NCI-H2171 treated with DMSO at 0.1 percent for 48 hours (cell line): ENCODE measurements at places on chromosomes 11 and 22.

- peak; percentile 35 for DNase-seq
Observed at GRCh38 chr11:45805305-45806071, 539 bp downstream of the SLC35C1 start.

- no peak for DNase-seq
Observed at GRCh38 chr11:126007238-126007637, 55.4 kb downstream of the CDON start.

- no peak for DNase-seq
Observed at GRCh38 chr11:69123593-69124545, 31.9 kb upstream of the SMIM38 start.

DNA sequence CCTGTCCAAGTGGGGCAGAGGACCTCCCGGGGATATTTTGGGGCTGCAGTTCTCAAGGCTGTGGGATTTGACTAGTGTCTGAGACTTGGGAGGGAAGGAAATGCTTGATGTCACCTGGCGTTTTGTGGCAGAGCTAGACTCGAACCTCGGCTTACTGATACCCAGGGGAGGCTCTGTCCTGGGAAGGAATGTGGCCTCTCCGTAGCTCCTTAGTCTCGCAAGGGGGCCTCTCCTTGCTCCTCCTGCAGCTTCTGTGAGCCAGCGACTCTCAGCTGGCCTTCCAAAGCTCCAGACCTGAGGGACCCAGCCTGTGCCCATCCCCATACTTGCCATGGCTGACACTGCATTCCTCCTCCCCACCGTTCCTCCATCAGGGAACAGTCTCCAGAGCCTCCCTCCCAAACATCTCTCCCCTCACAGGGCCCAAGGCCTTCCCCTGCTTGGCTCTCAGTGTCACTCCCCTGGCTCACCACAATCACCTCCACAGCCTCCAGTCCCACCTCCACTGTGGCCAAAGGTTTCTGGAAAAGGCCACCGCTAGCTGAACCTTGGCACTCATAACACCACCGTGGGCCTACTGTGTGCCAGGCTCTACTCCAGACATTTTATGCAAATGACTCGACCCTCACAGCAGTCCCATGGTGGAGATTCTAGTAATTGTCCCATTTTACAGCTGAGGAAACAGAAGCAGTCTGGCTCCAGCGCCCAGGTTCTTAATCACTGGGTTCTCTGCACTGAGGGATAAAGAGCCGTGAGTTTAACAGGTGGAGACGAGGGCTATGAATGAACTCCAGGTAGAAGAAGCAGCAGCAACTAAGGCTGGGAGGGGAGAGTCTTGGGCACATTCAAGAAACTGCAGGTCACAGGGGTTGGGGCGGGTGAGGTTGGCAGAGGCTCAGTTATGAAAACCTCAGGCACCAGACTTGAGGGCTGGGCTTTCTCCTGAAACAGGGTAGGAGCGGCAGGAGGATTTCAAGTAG lies 12.1 kb downstream of the P2RY2 start:
- DNase-seq: no peak

- peak; percentile 83 for DNase-seq
Observed at GRCh38 chr22:33109514-33110430, 51.6 kb upstream of the SYN3 start.

- no peak for DNase-seq
Observed at GRCh38 chr22:24323233-24323632, 52.6 kb downstream of the SPECC1L start.

DNA sequence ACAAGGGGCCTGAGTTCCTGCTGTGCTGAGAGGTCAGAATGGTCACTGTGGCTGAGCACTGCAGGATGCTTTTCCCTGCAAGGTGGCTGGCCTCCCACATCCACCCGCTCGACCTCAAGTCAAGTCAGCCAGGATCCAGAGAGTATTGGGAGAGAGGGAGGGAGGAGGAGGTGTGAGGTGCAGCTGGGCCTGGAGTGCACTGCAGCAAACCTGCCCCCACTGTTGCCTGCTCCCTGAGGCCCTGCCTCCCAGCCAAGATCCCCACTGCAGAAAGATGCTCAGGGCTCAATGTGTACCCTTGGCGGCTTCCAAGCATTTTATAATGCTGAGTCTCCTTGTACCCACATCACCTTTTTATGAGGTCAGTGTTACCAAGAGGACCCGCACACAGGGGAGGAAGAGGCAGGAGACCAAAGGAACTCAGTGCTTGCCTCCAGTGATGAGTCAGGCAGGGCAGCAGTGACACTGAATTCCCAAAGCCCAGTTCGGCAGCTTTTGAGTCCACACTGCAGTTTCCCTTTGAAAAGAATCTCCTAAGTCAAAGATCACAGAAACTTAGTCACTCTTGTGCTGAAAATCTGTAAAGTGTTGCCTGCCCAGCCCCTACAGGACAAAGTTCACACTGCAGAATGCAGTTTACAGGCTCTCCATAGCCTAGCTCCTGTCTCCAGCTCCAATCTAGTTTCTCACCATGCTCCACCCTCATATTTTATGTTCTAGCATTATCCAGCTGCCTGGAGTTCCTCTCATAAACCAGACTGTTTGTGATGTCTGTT lies 3.1 kb downstream of the ENDOD1 start:
- no peak for DNase-seq

- DNase-seq: no peak
Observed at GRCh38 chr11:102361086-102362031, 14.3 kb downstream of the BIRC2 start.

DNA sequence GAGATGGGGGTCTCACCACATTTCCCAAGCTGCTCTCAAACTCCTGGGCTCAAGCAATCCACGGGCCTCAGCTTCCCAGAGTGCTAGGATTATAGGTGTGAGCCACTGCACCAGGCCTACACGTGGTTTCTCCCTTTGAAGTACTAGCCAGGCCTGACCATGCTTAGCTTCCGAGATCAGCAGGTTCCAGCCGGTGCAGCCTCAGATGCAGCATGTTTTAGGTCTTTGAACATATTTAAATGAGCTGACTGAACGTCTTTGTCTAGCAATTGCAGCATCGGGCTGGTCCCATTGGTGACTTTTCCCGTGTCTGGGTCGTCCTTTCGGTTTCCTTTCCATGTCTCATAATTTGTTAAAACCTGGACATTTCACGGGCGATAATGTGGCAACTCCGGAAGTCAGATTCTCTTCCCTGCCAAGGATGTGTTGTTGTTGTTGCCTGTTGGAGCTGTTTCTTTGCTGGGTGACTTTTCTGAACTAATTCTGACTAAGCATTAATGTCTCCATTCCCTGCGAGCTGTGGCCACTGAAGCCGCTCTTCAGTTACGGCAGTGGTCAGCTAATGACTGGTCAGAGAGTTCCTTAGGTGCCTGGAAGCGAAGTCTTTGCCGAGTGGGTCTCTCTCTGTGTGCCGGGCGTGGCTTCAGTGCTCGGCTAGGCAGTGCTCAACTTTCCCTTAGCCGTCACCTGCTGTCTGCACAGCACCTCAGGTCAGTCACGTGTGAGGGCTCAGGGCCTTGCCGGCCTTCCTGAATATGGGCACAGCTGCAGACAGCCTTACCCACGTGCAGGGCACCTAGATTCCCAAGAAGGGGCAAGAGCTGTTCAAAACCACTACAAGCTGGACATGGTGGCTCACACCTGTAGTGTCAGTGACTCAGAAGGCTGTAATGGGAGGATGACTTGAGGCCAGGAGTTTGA lies 3.8 kb upstream of the CYP2D6 start:
- no peak for DNase-seq

DNA sequence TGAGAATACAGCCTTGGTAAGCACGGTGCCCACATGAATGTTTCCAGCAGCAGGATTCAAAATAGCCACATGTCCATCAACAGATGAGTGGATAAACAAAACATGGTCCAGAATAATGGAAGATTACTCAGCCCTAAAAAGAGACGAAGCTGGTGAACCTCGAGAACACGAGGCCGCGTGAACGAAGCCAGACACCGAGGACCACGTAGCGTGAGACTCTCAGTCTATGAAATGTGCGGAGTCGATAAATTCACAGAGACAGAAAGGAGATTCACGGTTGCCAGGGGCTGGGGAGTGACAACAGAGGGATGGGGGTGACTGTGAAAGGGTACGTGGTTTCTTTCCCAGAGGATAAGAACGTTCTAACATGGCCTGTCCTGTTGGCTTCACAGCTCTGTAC lies 2.9 kb upstream of the ASCL2 start:
- no peak for DNase-seq

- peak; percentile 58 for DNase-seq
Observed at GRCh38 chr11:35393098-35393497, 26.3 kb downstream of the SLC1A2 start.

- no peak for DNase-seq
Observed at GRCh38 chr22:32631507-32632255, 157.1 kb downstream of the FBXO7 start.

- DNase-seq: no peak
Observed at GRCh38 chr11:130473056-130473794, 24.8 kb downstream of the ADAMTS15 start.

- no peak for DNase-seq
Observed at GRCh38 chr11:14361951-14362350, 3.0 kb upstream of the RRAS2 start.

GRCh38 chr22:48417225-48418070 lies 1410.2 kb downstream of the BRD1 start:
- no peak for DNase-seq

- DNase-seq: no peak
Observed at GRCh38 chr11:130202818-130203689, 43.5 kb downstream of the ST14 start.

GRCh38 chr11:48384670-48385069 lies 18.4 kb upstream of the OR4C5 start:
- DNase-seq: no peak

- no peak for DNase-seq
Observed at GRCh38 chr22:45077826-45078334, 68.1 kb upstream of the PHF21B start.

DNA sequence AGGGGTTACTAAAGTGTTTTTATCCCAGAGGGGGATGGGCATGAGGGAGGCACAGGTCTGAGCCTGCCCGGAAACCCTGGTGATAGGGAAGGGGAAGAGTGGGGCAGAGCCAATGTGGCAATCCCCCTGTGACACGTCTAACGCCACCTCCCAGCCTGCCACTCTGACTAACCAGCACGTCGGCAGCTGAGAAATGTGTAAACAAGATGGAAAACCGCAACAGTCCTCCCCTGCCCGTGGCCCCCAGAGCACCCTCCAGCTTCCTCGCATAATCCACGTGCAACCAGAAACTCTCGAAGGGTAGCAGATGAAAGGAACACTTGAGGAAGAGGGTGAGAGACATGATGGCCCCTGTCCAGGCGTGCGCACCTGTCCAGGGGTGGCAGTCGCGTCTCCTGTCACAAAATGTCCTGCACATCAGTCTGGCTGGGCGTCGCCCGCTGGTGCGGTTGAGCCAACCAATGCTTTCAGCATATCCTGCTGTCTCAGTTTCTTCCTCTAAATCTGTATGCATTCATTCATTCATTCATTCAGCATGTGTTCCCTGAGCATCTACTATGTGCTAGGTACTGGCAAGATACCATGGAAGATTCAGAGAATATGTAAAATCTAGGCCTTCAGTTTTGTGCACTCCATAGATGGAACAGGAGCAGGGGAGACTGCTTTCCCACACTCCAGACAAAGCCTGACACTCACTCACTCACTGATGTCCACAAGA lies 4.5 kb downstream of the TMPRSS4 start:
- DNase-seq: peak; percentile 9

DNA sequence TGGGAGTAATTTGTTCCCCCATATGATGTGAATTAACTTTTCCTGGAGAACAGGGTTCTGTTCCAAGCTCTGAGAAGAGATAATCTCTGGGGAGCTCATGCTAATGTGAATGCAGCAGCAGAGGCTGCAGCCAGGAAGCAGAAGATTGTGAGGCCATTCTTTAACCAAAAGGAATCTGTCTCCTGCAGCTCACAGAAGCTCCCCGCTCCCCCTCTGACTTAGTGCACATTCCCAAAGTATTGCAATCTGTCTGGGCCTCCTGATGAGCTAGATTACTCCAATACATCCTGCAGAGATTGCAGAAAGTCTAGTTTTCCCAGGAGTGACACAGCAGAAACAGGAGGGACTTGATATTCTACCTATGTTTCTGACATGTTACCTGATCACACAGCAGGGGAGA lies 420.6 kb upstream of the FAT3 start:
- no peak for DNase-seq

- no peak for DNase-seq
Observed at GRCh38 chr11:77425346-77425745, 48.5 kb downstream of the PAK1 start.

GRCh38 chr22:35739076-35739930 lies 21.6 kb downstream of the APOL5 start:
- no peak for DNase-seq

- DNase-seq: no peak
Observed at GRCh38 chr22:24416611-24417010, 10.8 kb upstream of the ADORA2A start.

GRCh38 chr11:32434356-32435151 lies 785 bp downstream of the WT1 start:
- DNase-seq: peak; percentile 39

DNA sequence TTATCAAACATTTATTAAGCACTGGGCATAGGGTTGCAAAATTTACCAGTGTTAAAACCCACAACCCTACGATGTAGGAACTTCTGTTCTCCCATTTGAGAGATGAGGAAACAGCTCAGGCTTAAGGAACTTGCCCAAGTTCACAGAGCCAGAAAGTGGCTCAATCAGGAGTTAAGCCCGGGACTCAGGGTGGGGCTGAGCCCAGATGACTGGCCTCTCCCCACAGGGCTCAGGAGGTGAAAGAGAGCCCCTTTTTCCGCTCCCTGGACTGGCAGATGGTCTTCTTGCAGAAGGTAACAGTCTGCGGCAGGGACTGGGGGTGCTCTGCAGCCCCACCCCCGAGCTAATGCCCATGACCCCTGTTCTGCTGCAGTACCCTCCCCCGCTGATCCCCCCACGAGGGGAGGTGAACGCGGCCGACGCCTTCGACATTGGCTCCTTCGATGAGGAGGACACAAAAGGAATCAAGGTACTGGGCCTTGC lies 5.6 kb upstream of the ANKRD13D start:
- DNase-seq: no peak

- DNase-seq: no peak
Observed at GRCh38 chr11:69802590-69802989, 16.6 kb downstream of the FGF3 start.

DNA sequence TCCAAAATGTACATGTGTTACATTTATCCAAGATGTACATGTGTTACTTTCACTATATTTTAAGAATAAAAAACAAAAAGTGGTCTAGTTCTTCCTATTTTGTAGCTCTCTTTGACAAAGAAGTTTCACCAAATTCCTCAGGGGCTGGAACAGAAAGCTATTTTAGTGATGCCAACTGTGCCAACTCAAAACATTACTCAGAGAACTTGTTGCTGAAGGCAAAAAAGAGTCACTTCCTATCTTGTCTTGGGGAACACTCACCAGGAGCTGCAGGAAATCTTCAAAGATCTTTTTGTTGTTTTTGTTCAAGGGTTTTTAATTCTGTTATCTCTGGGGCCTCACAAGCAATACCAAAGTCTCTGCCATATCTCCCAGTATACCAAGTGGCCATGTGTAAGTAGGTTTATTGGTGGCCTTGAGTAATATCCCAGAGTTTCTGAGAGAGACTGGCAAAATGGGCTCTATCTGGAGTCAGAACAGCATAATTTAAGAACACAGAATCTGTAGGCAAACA lies 13.6 kb upstream of the EED start:
- DNase-seq: no peak

- DNase-seq: no peak
Observed at GRCh38 chr11:111412293-111412692, 33.2 kb upstream of the POU2AF1 start.

- DNase-seq: no peak
Observed at GRCh38 chr11:131027491-131027890, 111.2 kb upstream of the SNX19 start.
